ENCODE measurements at places on chromosomes 3 and 15.

- H3K4me3 ChIP-seq, result no peak overlapping the region
- H3K4me1 ChIP-seq, result no peaks in the 10 kb centered on the region
- H3K36me3 ChIP-seq, result no peaks in the 10 kb centered on the region
- no peak overlapping the region for H3K27ac ChIP-seq
- H3K27me3 ChIP-seq, result no peaks in the 10 kb centered on the region
Observed at GRCh38 chr3:38637906-38638305, 11.6 kb downstream of the SCN5A start.

DNA sequence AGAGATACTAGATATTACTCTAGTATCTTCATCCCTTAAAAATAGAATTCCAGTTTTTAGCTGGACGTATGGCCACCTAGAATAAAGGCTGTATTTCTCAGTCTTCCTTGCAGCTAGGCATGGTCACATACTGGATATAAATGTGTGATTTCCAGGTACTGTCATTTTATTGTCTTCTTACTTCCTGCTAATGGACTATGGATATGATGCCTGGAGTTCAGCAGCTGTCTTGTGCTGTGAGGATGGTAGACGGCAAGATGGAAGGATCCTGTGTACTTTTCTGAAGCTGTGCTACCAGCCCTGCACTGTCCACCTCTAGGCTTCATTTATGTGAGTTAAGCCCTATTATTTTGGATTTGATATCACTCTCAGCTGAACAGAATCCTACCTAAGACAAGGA, 83.4 kb downstream of the EBLN2 start:
- no peaks in the 10 kb centered on the region for H3K4me1 ChIP-seq
- no peak for DNase-seq
- no peak overlapping the region for H3K4me3 ChIP-seq

DNA sequence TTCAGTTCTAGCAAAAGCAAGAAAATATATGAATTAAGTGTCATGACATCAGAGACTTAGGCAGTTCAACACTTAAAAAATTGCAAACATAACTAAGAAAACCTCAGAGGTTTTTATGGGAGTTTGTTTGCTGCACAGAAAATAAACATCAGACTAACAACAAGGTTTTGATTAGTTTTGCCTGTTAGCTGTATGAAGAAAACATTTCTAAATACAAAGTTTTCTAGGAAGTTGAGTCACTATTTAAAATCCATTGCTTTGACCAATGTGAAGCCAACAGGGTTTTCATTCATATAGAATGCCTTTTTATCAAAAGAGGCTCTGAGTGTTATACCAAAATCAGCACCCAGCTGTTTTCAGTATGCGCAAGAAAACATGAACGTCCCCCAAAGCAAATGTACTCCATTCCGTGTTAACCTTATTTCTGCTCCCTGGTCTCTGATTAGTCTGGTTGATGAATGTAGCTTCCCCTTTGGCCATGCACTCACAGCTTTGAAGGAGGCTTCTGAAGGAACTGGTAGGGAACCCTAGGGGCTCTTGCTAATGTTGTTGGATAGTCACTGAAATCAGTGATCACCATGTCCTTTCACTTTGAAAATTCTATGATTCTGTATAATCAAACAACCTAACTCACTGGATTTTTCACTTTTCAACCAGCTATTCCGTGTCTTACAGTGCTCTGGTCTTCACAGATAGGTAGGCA, 89.6 kb upstream of the TSEN2 start:
- DNase-seq, result no peak
- no peak overlapping the region for H3K27ac ChIP-seq
- no peaks in the 10 kb centered on the region for H3K36me3 ChIP-seq
- no peak overlapping the region for H3K4me3 ChIP-seq
- peaks cover 6% of the 10 kb centered on the region for H3K4me1 ChIP-seq

DNA sequence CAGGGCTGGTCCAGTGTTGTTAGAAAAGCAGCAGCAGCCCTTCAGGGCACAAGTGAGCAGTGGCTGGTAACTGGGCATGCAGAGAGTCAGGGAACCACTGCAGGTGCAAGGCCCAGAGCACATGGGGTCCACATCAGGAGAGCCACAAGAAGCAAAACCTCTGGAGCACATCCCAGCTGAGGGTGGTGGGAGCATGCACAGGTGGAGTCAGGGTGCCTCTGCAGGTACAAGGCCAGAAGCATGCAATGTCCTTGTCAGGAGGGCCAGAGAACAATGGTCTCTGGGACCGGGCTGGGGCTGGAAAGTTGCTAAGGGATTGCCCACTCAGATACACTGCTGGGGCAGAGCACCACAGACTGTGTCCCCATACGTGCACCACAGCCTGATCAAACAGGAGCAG, 226.1 kb upstream of the UBE2E2 start:
- H3K4me1 ChIP-seq, result no peaks in the 10 kb centered on the region
- H3K4me3 ChIP-seq, result no peak overlapping the region
- no peak for DNase-seq
- no peaks in the 10 kb centered on the region for H3K27me3 ChIP-seq

DNA sequence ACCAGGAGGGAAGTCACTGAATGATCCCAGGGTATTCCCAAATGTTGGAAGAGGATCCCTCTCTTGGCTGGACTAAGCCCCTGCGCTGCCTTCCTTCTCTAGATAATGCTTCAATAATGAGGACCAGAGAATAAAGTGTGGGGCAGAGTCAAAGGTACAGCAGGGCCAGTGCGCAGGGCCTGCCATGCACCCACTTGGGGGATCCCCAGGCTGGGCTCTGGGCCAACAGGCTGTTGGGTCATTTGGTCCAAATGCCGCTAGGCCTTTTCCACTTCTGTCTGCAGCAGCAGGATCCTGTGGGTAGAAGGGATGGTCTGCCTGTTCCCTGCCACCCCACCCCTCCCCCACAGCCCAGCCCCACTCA, 5.7 kb upstream of the CLK3 start:
- no peaks in the 10 kb centered on the region for H3K36me3 ChIP-seq
- H3K27ac ChIP-seq, result no peak overlapping the region
- no peaks in the 10 kb centered on the region for H3K4me1 ChIP-seq

GRCh38 chr3:61612211-61613194, 51.1 kb downstream of the PTPRG start:
- no peaks in the 10 kb centered on the region for H3K27me3 ChIP-seq
- no peak overlapping the region for H3K4me3 ChIP-seq
- H3K36me3 ChIP-seq, result peaks cover 2% of the 10 kb centered on the region
- DNase-seq, result peak; percentile 53
- H3K27ac ChIP-seq, result no peak overlapping the region

- no peak for DNase-seq
- no peak overlapping the region for H3K27ac ChIP-seq
- H3K27me3 ChIP-seq, result no peaks in the 10 kb centered on the region
- H3K36me3 ChIP-seq, result no peaks in the 10 kb centered on the region
- H3K4me1 ChIP-seq, result peaks cover 8% of the 10 kb centered on the region
Observed at GRCh38 chr3:151428386-151428785, 32.5 kb downstream of the IGSF10 start.
